ENCODE measurements at places on chromosomes 11 and 22.

GRCh38 chr11:67303132-67303834 is at the start of gene SSH3:
SSH3 (plus strand) TSS chr11:67303530; CDS start chr11:67303626, 96 bp downstream.
- no peak for DNase-seq

- no peak for DNase-seq
These were observed 63.3 kb downstream of the SYT9 start for GRCh38 chr11:7314811-7315604.

- DNase-seq: no peak
These were observed 24.0 kb downstream of the GLYAT start for GRCh38 chr11:58707767-58708166.

DNA sequence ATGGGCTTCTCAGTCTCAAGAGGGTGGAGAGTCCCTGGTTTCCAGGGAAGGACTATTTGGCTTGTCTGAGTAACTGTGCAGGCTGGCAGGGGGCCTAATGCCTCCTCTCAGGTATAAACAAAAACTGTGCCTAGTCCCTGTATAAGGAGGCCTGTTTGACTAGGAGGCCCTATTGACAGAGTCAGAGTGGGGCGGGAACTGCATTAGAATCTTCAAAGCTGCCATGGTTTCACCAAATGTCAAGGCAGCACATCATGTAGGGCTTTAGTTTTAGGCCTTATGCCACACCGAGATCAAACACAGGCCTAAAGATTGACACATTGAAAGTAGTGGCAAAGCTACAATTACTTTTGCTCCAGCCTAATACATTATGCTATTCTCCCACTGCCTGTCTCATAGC is 611.5 kb upstream of the B3GAT1 start:
- DNase-seq: no peak

- no peak for DNase-seq
These were observed 84.7 kb downstream of the TTC28 start for GRCh38 chr22:28594797-28595462.

GRCh38 chr22:17741866-17742526 is 32.3 kb downstream of the BID start:
- no peak for DNase-seq

GRCh38 chr11:114008331-114008730 is 33.4 kb downstream of the HTR3A start:
- no peak for DNase-seq

DNA sequence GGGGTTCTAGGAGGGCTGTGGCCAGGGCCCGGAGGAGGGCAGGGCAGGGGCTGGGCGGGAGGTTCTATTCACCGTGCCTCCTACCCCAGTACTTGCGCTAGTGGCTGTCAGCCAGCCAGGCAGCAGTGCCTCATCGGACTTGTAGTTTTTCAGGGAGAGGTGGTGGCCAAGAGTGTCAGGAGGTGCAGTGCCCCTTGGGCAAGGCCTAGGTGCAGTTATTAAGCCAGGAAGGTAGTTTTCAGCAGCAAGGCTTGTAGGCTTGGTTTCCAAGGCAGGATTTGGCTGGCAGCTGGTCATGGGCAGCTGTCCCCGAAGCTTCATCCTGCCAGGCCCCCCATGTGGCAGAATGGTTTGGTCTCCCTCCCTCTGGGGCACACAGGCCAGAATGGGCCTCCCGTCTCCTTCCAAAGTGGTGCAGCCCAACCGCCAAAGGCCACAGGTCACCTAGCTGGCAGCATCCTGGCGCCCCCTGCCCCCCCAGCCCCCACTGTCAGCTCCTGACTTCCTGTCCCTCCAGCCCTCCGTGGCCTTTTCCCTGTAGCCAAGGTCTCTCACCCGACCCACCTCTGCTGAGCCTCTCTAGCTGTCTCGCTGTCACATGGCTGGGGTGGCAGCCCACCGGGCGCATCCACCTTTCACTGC is 8.5 kb downstream of the CCDC88B start:
- DNase-seq: no peak

DNA sequence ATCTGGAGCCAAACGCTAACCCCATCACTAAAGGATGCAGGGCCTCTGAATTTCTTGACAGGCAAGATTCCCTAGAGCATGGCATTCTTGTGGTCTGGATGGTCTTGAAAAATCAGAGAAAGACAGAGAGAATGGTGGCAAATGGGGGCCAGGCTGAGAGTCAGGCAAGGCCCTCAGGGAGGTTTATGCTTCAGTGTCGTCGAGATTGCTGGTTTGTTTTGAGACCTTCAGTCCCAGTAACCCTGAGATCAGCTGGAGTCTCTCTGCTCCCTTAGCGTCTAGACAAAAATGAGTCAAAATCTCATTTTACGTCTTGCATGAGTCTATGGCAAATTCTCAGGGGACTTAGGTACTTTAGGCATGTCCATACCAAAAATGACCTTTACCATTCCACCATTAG is 539.3 kb downstream of the SOX6 start:
- no peak for DNase-seq

DNA sequence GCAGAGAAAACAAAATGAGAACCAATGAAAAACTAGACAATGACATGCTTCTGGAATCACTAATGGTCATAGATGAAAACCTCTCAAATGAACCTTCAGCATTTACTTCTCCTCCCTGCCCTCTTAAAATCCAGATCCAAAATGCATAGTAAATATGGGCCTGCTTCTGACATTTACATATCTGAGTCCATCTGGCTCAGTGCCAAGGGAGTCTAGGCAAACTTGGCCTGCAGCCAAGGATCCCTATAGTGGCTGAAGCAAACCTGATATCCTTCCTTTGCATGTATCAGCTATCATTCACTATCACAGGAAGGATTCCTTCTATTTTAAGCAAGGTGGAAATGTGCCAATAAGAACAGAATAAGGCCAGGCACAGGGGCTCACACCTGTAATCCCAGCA is 104.8 kb downstream of the C11orf58 start:
- DNase-seq: no peak

DNA sequence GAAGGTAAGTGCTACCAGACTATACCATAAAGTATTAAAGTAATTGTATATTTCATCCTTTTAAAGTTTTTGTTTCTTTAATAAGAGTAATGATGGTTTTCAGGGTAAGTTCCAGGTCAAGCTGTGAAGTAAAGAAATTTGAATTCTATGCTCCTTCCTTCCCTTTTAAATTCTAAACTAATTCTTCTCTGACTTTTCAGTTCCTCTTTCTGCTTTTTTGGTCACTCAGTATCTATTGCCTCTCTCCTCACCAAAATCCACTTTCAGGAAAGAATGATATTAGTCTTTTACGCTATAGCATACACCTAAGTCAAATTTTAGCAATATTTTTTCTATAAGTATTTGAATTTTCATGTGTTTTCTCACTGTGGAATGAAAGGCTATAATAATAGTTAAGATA is 8.2 kb downstream of the MMP8 start:
- DNase-seq: no peak
